ENCODE measurements at places on chromosomes 4 and X.

DNA sequence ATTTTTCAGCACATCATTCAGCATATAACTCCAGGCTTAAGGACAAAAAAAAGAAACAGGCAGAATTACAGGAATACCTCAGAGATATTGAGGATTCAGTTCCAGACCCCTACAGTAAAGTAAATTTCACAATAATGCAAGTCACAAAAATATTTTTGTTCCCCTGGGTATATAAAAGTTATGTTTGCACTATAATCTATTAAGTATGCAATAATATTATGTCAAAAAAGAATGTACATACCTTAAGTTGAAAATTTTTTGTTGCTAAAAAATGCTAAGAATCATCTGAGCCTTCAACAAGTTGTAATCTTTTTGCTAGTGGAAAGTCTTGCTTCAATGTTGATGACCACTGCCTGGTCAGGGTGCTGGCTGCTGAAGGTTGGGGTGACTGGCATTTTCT lies 2532.5 kb downstream of the ARAP2 start:
- DNase-seq = no peak

DNA sequence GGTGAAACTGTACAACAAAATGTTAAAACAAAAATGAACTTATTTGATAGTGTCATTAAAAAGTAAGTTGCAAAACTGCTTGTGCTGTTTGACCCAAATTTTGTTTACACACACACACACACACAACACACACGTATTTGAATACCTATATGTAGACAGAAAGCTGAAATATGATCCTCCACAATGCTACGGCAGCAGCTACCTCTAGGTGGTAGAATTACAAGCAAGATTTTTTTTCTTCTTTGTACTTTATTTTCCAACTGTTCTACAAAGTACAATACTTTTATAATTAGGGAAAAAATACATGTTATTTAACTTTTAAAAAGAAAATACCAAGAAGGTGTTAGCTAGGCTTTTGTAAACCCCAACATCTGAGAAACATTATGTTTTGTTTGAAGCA lies 1.2 kb downstream of the CYTL1 start:
- no peak for DNase-seq

- no peak for DNase-seq
These were observed 97.3 kb downstream of the SORCS2 start for GRCh38 chr4:7289589-7289988.

DNA sequence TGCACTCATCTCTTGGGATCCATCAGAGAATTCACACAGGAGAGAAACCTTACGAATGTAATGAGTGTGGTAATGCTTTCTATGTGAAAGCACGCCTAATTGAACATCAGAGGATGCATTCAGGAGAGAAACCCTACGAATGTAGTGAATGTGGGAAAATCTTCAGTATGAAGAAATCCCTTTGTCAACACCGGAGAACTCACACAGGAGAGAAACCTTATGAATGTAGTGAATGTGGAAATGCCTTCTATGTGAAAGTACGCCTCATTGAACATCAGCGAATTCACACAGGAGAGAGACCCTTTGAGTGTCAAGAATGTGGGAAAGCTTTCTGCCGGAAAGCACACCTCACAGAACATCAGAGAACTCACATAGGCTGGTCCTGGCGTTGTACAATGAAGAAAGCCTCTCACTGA lies 42.8 kb downstream of the ZNF157 start:
- no peak for DNase-seq
